ENCODE measurements at places on chromosomes 5 and 9.

DNA sequence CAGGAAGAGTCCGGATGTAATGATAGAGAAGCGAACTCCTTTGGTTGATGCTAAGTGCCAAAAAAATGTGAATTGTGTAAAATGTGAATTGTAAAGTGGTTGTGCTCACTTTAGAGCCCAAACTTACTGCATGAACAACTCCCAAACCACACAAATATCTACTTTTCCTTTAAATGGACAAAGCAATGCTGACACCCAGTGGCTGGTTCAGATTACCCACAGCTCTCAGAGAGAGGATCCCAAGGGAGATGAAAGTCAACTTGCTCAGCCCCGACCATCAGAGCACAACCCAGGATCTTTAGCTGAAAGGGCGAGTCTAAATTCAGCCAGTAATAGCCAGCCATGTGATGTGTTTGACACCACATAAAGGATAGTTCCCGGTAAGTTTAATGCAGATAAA lies 133.7 kb downstream of the NMUR2 start:
- DNase-seq: no peak

DNA sequence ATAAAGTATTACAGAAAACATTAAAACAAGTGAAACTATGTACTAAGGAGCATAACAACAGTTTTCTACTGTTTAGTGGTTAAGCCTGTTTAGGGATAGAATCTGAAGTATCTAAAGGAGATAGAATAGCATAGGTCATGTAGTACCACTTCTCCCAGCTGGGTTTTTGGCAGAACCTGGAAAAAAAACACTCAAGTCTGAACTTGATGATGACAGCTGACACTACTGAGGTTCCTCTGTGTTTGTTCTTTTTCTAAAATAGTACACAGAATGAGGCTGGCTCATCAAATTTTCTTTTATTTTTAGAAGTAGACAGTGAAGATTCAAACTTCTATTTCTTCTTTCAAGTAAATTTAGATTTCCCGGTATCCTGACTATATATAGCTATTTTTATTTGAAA lies 203.8 kb upstream of the ACO1 start:
- DNase-seq: no peak

DNA sequence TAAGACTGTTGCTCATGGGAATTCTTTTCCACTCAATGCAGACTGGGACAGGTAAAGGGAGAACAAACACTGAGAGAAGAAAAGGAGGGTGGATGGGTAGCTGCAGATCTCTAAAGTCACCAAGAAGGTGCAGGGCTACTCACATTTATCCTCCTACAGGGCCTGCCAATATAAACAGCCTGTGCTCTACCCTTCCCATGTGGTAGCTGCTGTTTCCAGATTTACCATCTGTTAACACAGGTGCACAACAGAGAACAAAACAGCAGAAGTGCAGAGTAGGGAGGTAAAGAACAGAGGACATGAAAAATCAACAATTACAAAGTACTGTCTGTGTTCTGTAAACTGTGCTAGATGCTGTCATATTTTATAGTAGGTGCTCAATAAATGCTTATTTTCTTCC lies 26.0 kb downstream of the JAKMIP2 start:
- no peak for DNase-seq

DNA sequence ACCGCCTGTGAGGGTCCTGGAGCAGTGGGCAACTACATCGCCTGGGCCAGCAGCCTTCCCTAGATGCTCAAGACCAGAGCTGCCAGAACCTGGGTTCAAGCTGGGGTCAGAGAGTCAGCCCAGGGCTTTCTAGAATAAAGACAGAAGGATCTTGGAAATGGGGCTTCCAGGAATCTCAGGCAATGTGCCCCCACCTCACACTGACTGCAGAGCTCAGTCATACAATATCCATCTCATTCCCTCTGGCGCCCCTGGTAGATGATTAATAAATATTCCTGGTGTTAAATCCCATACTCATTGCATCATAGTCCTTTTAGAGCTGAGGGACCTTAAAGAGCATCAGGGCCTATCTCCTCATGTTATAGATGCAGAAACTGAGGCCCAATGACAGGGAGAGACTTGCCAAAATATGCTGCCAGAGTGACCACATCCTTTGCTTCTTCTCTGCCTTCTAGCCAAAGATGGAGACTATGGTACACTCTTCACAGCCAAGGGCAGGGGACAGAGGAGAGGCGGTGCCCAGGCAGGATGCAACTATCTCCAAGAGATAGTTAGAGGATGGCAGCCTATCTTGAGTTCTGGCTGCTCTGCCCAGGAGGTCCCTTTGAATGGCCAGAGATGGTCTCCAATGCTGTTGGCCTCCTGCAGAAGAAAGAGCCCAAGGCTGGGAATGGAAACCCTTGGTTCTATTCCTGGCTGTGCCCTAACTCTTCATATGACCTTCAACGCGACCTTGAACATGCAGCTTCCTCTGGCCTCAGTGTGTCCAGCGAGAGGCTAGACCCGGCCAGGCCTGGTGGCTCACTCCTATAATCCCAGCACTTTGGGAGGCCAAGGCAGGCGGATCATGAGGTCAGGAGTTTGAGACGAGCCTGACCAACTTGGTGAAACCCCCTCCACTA lies 36.2 kb upstream of the IL17B start:
- DNase-seq: no peak

- no peak for DNase-seq
These were observed 74.5 kb downstream of the APTX start for GRCh38 chr9:32926911-32927310.

DNA sequence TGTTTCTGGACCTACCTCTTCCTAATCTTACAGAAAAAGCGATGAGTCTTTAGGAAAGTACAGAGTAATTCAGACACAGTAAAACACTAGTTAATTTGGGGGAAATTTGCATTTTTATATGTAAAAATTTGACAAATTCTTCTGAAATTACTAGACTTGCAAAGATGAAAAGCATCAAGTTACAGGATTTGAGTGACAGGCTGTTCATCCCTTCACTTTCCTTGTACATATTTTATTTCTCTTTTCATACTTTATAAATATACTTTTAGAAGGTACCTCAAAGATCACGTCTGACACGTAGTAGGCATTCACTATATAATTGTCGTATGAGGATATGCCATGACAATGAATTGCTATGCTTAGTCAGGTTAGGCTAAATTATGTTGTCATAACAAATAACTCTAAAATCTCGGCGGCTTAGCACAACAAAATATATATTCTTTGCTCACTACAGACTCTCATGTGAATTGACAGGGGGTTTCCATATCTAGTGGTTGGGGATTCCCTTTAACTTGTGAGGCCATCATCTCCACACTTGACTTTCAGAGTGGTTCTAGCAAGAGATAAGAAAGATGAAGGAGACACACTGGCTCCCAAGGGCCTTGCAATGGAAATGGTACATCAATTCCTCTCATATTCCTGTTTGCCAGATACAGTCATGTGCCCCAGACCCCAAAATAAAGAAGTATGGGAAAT lies 154.1 kb upstream of the TUT7 start:
- DNase-seq: no peak

DNA sequence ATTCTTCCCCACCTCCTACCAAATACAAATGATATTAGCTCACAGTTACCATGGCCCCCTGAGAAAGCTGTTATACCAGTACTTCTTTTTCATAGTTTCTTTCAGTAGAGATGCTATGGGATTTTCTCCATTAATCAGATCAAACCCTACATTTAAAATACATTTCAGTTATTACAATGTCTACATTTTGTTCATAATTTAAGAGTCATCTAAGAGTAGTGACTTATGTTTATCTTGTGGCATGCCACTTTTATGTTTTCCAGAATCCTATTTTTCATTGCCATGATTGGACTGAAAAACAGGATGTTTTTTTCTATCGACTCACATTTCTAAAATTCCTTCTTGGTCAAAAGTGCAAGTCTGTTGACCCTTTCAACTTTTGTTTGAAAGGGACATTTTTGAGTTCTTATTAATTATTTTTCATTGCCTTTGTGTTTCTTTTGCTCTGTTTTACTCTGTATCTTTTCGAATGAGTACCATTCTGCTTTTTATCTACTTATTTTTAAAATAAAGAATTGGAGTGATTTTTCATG lies 77.4 kb upstream of the ANXA1 start:
- DNase-seq: no peak

GRCh38 chr9:128224877-128225276 lies 21.7 kb downstream of the DNM1 start:
- DNase-seq: no peak

DNA sequence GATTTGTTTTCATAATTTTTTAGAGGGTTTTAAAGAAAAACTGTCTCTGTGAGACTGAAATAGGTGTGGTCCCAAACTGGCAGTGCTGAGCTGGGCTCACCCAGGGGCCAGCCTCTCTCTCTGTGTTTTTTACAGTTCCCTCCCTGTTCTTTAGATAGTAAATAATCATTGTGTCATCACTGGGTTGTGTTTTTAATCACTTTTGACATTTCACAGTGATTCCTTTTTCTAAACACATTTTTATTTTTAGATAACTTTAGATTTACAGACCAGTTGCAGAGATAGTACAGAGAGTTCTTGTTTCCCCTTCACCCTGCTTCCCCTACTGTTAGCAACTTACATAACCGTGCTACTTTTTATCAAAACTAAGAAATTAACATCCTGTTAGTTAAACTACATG lies 44.4 kb downstream of the MAP1B start:
- no peak for DNase-seq

- no peak for DNase-seq
These were observed 20.1 kb downstream of the OR2Y1 start for GRCh38 chr5:180719781-180720180.

DNA sequence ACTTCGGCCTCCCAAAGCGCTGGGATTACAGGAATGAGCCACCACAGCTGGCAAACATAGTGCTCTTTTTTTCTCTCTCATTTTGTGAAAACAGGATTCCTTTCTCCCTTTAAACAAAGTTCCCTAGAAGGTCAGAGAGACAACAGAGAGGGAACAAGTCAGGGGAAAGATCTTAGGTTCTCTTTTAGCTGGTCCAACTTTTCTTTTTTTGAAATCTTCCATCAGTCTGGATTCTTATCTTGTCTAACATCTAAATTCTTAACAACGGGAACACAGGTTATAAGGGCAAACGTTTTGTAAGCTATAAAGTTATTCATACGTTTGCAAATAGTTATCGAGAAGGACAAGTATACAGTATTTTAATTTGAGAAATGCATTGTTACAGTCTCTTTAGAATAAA lies 224.1 kb upstream of the TBCA start:
- DNase-seq: no peak

- DNase-seq: no peak
These were observed 17.5 kb upstream of the SPRY4 start for GRCh38 chr5:142342128-142342981.

DNA sequence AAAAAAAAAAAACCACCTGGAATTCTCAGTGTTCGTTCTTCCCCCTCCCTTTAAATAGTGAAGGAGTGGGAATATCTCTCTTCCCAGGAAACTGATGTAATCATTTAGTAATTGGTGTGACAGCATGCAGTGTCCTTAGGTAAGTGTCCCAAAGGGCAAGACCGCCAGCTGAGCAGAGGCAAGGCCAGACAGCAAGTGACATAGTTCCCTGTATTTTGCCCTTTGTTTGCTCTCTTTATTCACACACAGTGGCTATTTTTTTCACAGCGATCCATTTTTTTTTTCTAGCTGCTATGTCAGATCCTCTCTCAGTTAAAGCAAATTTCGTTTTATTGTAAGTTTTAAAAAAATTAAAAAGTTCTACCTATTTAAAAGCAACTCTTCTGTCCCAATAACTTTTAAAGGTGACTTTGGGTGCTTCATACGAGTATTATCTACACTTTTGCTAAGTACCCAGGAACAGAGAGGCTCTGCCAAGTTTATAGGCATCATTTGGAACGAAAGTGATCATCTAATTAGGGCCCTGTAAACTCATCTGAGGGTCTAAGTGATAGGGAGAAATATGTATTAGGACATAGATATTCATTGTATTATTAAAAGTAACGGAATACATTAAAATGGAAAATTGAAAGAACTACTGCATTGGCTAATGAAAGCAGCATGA lies 98.2 kb upstream of the ALDH1A1 start:
- no peak for DNase-seq

DNA sequence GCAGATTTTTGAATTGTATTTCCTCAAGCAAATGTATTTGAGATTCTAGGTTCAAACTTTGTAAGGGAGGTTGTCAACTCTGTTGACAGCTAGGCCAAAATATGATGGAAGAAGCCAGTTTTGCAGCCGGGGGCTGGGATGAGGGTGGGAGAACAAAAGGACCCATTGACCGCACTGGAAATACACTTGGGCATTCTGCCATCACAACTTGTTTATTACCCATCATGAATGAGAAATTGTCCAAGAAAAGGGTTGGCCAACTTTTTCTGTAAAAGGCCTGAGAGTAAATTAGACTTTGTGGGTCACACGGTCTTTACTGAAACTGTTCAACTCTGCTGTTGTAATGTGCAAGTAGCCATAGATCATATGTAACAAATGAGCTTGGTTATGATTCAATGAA lies 221.3 kb upstream of the KLF9 start:
- no peak for DNase-seq

DNA sequence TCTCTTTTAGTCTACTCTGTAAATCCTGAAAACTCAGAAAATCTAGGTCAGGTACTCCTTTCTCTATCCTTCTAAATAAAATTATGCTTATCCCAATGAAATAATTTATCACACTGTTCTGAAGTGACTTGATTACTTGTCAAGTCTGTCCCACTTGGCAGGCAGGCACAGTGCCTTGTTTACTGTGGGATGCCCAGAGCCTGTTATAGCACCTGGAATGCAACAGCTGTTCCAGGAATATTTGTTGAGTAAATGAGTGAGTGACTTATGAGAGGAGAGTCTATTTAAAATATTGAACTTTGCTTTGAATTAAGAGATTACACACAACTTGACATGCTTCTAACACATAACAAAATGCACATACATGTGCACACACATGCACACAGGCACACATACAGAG lies 130.0 kb downstream of the MPDZ start:
- DNase-seq: no peak

- no peak for DNase-seq
These were observed 16.1 kb upstream of the MARCHF3 start for GRCh38 chr5:127046343-127047072.

DNA sequence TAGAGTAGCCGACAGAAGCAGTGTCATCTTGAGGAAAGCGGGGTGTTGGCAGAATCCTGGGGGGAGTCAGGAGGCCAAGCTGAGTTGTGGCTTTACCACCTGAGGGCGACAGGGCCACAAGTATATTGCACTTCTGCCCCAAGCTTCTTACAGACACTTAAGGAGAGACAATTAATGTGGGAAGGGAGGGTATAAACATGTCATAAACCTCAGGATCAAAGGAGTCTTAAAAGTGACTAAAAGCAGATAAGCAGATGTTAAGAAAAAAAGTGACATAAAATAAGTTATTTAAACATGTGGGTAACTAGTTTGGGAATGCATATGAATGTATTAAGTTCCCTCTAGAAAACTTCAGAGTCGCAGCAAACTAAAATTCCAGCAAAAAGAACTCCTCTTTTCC lies 63.9 kb downstream of the ERAP1 start:
- DNase-seq: no peak

- DNase-seq: no peak
These were observed 77.0 kb downstream of the CYFIP2 start for GRCh38 chr5:157342822-157343402.

DNA sequence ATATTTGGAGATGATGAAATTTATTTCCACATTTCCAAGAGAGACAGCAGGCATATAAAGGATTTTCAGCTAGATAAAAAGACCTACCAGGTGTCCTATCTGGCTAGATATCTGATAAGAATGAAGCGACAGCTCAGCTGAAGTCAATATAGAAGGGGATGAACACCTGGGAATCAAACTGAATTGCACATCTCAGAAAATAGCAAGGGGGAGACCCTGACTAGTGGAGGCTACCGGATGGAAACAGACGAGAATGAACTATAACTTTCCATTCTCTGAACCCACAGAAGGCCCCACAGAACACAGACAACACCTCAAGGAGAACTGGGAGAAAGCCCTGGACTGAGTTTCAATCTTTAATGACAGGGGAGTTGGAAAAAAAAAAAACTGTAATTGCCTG lies 51.1 kb downstream of the CPLANE1 start:
- DNase-seq: no peak

Data from nucleus accumbens (tissue), 56 donors.